ENCODE measurements at places on chromosomes 7 and 10. TPM values are rescaled to one million over a fixed set of nuclear protein-coding genes. Genes with fewer than 3 reads are reported as not detected.

GFRA1 gene
- total RNA-seq = 0.12 TPM

RPP30 gene
- 34.3 TPM for total RNA-seq

EVX1 gene
- not detected for total RNA-seq

PRKRIP1 gene
- 14.6 TPM for total RNA-seq

NUTM2E gene
- total RNA-seq = 0.19 TPM

SLC29A4 gene
- 0.40 TPM for total RNA-seq

AGMO gene
- total RNA-seq = 0.93 TPM

SSC4D gene
- 0.56 TPM for total RNA-seq

CALN1 gene
- total RNA-seq = not detected

SPACDR gene
- total RNA-seq = 0.25 TPM

PRPS1L1 gene
- 0.13 TPM for total RNA-seq

HKDC1 gene
- total RNA-seq = 1.7 TPM

SCIN gene
- under 0.01 TPM for total RNA-seq

OR6V1 gene
- not detected for total RNA-seq

CALML5 gene
- not detected for total RNA-seq

SPDYE16 gene
- total RNA-seq = 0.06 TPM

CCDC3 gene
- total RNA-seq = 21.1 TPM

CCT6A gene
- total RNA-seq = 235 TPM

MYO1G gene
- under 0.01 TPM for total RNA-seq

IQUB gene
- 0.53 TPM for total RNA-seq

OR6B1 gene
- not detected for total RNA-seq

FAM25A gene
- total RNA-seq = not detected

CASP7 gene
- total RNA-seq = 37.9 TPM
